ENCODE measurements at places on chromosomes 7 and 10. TPM values are rescaled to one million over a fixed set of nuclear protein-coding genes. Genes with fewer than 3 reads are reported as not detected.
A peak's percentile ranks its signal among the peaks of the same experiment; 100 is the strongest.

FKBP6 gene
- total RNA-seq, result not detected

ELMO1 gene
- 42.9 TPM for total RNA-seq

DNA sequence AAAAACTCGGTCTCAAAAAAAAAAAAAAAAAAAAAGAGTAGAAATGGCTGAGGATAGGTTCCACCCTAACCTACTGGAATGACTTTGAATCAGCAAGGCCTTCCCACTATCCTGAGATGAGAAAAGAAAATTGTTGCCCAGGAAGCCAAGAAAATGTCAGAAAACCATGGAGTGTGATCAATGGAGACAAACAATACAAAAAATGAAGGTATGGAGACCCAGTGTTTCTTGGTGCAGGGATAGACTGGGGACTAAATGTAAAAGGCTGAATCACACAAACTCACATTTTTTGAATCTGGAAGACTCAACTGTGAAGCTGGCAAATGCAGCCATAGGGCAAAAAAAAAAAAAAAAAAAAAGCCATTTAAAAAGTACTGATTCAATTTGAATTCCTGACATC, 364.3 kb upstream of the ANKRD30A start:
- no peak overlapping the region for H3K27ac ChIP-seq
- no peak for DNase-seq
- no peak overlapping the region for H3K4me3 ChIP-seq
- no peaks in the 10 kb centered on the region for H3K36me3 ChIP-seq

DNA sequence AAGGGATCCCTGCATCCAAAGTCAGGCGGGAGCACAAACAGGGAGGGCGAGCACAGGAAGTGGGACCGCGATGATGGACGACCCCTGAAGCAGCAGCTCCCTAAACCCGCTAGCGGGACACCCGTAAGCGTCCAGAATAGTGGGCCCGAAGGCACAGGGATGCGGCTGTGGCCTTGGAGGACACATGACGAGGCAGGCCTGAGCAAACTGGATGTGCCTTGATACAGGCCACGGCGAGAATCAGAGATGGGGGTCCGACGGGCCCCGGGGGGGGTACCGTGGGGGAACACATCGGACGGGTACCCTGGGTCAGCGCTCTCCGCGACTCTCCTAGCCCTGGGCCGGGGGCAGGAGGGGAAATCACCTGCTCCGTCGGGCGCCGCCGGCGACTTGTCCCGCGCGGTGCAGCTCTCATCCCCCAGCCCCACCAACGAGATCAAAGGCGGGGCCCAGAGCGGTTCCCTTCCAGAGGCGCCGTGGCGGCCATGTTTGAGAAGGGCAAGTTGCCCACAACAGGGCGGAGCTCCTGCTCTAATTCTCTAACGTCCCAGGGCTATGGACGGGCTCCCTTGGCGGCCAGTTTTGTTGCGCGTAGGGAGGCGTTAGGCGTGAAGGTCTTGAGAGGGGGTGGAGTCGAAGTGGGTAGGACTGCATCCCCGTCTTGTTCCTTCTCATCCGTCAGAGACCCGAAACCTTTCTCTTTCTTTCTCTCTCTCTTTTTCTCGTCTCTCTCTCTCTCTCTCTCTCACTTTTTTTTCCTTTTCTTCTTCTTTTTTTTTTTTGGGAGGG, at the start of gene CUEDC2:
Gene CUEDC2, minus strand, starts transcription at position 413 of the 789 bp plus-strand sequence. CDS start 7,386 bp downstream, outside the sequence.
- peak; percentile 98 for DNase-seq
- peak within 1 kb of the TSS; percentile 83 for H3K4me3 ChIP-seq
- H3K36me3 ChIP-seq, result no peaks in the 10 kb centered on the region
- peak within 1 kb of the TSS; percentile 95 for H3K27ac ChIP-seq
- H3K27me3 ChIP-seq, result peaks cover 28% of the 10 kb centered on the region

GRCh38 chr10:52999258-52999657, 226.7 kb upstream of the MBL2 start:
- no peaks in the 10 kb centered on the region for H3K4me1 ChIP-seq
- DNase-seq, result no peak
- no peak overlapping the region for H3K27ac ChIP-seq
- no peaks in the 10 kb centered on the region for H3K27me3 ChIP-seq
- no peak overlapping the region for H3K4me3 ChIP-seq

- no peak for DNase-seq
- no peak overlapping the region for H3K27ac ChIP-seq
- no peaks in the 10 kb centered on the region for H3K36me3 ChIP-seq
Measured at GRCh38 chr7:36747280-36748016, 23.2 kb upstream of the AOAH start.

SPDYE11 gene
- not detected for total RNA-seq

DDC gene
- total RNA-seq, result not detected

- peak; percentile 86 for DNase-seq
- no peaks in the 10 kb centered on the region for H3K36me3 ChIP-seq
- H3K27me3 ChIP-seq, result peaks cover 17% of the 10 kb centered on the region
- peak overlapping the region; percentile 74 for H3K27ac ChIP-seq
Measured at GRCh38 chr7:155166673-155167370, 96.7 kb downstream of the HTR5A start.

DNA sequence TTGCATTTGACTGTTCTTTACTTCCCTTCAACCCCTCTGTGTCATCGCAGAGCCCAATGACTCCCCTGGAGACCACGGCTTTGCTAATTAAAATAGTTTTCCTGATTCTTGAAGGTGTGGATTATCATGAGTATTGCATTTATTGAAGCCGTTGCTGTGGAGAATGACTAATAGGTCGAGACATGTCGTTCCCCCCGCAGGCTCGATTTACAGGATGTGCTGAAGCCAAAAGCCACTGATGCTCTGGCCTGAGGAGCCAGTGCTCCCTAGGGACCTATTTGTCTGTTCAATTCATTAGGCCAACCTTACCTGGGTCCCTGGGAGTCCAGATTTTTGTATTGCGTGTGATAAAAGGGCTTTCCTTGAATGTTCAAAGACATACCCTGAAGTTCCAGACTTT, 102.3 kb downstream of the NPTX2 start:
- H3K4me1 ChIP-seq, result no peaks in the 10 kb centered on the region
- DNase-seq, result no peak
- no peak overlapping the region for H3K27ac ChIP-seq
- H3K27me3 ChIP-seq, result no peaks in the 10 kb centered on the region
- no peak overlapping the region for H3K4me3 ChIP-seq

- H3K4me1 ChIP-seq, result no peaks in the 10 kb centered on the region
- no peak for DNase-seq
- H3K4me3 ChIP-seq, result no peak overlapping the region
- H3K36me3 ChIP-seq, result no peaks in the 10 kb centered on the region
- no peak overlapping the region for H3K27ac ChIP-seq
Measured at GRCh38 chr7:142420554-142421362, 162.9 kb upstream of the PRSS58 start.

GRCh38 chr7:44240983-44241510, 40.3 kb downstream of the YKT6 start:
- peaks cover 4% of the 10 kb centered on the region for H3K4me1 ChIP-seq
- H3K27ac ChIP-seq, result no peak overlapping the region

DNA sequence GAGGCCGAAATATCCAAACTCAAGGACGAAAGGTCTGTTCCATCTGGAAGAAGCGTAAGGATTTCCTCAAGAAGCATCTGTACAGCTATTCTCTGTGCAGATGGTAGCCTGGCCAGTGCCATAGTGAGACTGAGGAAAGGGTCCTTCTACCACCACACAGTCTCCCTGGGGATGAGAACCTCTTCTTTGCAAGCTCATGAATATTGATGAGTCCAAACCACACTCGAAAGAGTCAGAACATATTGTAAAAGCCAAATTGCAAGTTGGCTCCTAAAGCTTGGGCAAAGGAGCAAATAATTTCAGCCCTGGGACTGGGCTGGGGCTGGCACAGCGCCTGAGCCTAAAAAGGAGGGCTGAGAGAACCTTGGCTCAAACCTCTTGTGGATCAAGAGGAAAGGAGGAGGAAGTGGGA, 66.1 kb upstream of the PIP4K2A start:
- H3K36me3 ChIP-seq, result no peaks in the 10 kb centered on the region
- no peak for DNase-seq
- no peaks in the 10 kb centered on the region for H3K27me3 ChIP-seq
- no peaks in the 10 kb centered on the region for H3K4me1 ChIP-seq
- no peak overlapping the region for H3K4me3 ChIP-seq

C10orf105 gene
- total RNA-seq, result 0.55 TPM

GRCh38 chr7:79298145-79298760, 155.2 kb downstream of the MAGI2 start:
- H3K27me3 ChIP-seq, result no peaks in the 10 kb centered on the region
- no peak overlapping the region for H3K27ac ChIP-seq
- H3K36me3 ChIP-seq, result no peaks in the 10 kb centered on the region
- no peak overlapping the region for H3K4me3 ChIP-seq
- no peak for DNase-seq

ANKRD2 gene
- 0.49 TPM for total RNA-seq

GRCh38 chr7:117011419-117012260, 58.3 kb downstream of the ST7 start:
- no peak overlapping the region for H3K4me3 ChIP-seq
- DNase-seq, result no peak
- H3K36me3 ChIP-seq, result no peaks in the 10 kb centered on the region
- H3K27me3 ChIP-seq, result no peaks in the 10 kb centered on the region

CRTAC1 gene
- total RNA-seq, result 3.9 TPM

DNA sequence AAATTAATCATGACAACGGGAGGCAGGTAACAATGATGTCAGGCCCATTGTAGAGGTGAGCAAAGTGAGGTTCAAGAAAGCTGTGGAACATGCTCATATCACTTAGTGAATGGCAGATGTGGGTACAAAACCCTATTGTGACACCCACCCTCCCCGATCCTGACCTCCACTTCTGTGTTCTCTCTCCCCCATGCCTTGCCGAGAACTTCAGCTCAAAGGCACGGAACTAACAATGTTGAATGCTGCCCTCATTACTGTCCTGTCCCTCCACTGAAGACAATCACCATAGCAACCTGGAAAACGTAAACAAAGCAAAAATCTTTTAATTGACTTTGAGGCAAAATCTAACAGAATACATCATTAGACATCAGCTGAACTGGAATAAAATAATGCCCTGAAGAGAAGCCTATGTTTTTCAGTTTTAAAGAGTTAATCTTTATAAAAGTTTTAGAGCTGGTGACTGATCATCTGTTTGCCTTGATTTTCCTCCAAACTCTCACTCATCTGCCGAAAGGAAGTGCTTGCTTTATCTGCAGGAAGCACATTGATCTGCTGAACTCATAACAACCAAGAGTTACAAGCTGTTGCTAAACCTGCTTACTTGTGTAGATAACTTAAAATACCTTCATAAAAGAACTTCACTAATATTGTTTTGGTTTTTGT, 133.6 kb downstream of the CUBN start:
- H3K4me3 ChIP-seq, result no peak overlapping the region
- no peaks in the 10 kb centered on the region for H3K36me3 ChIP-seq
- no peak for DNase-seq

CPEB3 gene
- 7.5 TPM for total RNA-seq

IL2RA gene
- 9.0 TPM for total RNA-seq
